ENCODE measurements at places on chromosomes 2 and 18.

- DNase-seq = no peak
Measured at GRCh38 chr2:235989591-235989990, 178.6 kb downstream of the GBX2 start.

GRCh38 chr2:223758131-223758840 is 79.1 kb downstream of the AP1S3 start:
- no peak for DNase-seq

DNA sequence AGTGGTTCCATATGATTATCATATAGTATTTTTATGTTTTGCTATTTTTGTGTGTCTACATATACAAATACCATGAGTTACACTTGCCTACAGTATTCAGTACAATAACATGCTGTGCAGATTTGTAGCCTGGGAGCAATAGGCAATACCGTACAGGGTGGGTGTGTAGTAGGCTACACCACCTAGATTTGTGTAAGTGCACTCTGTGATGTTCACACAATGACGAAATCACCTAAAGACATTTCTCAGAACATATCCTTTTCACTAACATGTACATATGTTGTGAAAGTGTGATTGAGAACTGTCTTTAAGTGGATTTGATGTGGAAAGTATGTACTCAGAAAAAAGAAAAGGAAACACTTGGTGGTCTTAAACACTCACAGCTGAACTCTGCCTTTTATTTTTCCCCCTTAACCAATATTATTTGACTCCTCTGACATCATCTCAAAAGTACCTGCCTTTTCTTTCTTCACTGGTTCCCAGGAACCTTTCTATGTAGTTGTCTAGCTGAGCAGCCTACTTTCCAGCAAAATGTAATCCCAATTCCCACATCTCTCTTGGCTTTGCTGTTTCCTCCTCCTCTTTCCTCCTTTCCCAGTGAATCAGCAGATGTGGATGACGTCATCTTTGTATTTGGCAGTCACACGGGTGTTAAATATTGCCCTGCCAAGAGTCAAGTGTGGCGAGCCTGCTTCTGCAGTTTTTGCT is 47.7 kb downstream of the OSBPL6 start:
- DNase-seq = peak; percentile 74

- DNase-seq = peak; percentile 46
Measured at GRCh38 chr2:100902817-100903405, 83.0 kb downstream of the NPAS2 start.

DNA sequence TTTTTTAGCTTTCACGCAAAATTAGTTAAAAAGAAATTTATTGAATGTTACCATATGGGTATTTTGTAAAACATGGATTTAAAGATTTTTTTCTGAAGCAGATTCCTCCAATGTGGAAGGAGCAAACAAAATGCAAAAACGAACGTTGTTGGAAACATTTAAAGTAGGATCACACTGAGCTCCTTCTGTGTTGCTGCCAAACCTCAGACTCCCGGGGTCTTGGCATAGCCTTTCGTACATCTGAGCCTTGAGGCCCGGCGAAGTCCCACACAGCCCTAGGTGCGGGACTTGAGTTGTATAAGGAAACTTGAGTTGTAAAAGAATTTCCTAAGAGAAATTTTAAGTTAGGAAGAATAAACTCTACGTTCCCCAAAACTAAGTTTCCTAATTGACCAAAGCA is 52.0 kb upstream of the CD226 start:
- DNase-seq = no peak

DNA sequence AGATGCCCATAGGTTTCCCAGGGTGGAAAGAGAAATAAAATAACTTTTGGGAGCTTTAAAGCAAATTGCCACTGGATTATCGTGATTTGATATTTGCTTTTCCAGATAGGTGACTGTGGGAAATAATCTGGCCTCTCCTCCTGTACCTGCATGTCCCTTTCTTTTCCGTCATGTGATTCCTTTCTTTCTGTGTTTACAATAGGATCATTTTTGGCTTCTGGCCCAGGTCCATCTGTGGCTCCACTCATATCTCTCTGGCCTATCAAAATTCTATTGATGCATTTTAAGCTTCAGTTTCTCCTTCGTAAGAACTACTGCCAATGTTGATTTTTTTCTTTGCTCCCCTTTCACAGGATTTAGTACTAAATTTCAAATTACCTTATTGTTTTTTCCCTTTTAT is 153.6 kb downstream of the CCDC85A start:
- DNase-seq = no peak

DNA sequence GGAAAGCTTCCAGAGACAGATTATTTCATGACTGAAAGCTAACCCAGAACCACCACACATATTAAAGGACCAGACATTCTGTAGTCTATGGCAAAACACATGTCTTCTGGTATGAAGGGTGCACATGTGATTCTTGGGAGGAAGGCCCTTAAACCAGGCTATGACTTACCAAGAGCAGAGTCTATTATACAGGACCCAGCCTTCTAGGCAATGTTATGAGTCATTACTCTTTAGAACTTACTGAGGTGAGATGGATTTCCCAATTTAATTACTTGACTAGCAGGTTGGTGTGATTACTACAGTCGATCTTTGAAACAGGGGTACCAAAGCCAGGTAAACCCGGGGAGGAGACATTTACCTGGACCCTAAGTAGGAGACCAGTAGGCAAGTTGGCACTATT is 350.8 kb downstream of the TRIB2 start:
- no peak for DNase-seq

GRCh38 chr2:430291-431040 is 142.6 kb upstream of the ALKAL2 start:
- DNase-seq = no peak

DNA sequence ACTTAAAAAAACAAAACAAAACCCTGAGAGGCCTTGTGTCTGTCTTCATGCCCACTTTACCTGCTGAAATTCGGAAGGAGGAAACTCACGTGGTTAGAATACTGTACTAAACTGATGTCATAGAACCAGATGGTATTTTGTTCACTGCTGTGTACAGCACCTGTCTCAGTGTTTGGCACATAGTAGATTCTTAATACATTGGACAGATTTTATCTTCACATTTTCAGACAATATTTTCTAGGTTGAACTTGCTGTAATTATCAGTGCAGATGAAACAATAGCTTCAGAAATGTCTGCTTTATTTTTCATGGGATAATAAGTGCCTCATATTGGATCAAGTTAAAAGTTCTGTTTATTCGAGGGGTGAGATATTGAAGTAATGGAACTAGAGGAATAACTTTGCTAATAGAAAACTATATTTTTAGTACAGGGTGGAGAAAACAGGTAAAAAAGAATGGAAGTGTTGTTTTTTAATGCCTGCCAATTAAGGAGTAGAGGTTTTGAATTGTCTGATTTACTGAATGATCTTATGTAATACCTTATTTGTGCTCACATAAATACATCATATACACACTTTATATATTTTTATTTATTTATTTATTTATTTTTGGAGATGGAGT is 23.7 kb downstream of the DDX1 start:
- no peak for DNase-seq

GRCh38 chr2:235170016-235170415 is 218.2 kb downstream of the SH3BP4 start:
- no peak for DNase-seq
